Keratinocyte (primary cell): ENCODE measurements at places on chromosomes 7 and 10.

- no peak for DNase-seq
- H3K27ac ChIP-seq: no peak overlapping the region
- no peak overlapping the region for H3K4me3 ChIP-seq
- peaks cover 68% of the 10 kb centered on the region for H3K36me3 ChIP-seq
- no peaks in the 10 kb centered on the region for H3K27me3 ChIP-seq
Measured at GRCh38 chr10:77794256-77795142, 132.1 kb downstream of the DLG5 start.

DNA sequence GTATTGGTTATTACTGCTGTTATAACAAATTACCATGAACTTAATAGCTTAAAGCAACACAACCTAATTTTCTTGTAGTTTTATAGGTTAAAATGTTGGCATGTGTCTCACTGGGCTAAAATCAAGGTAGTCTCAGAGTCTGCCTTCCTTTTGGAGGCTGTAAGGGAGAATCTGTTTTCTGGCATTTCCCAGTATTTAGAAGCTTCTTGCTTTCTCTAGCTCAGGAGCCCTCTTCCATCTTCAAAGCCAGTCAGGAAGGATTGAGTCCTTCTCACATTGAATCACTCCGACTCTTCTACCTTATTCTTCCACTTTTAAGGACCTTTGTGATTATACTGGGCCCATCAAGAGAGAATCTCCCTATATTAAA, 156.2 kb downstream of the MBL2 start:
- H3K36me3 ChIP-seq: no peaks in the 10 kb centered on the region
- H3K4me1 ChIP-seq: no peaks in the 10 kb centered on the region
- peaks cover 5% of the 10 kb centered on the region for H3K27me3 ChIP-seq
- no peak for DNase-seq
- no peak overlapping the region for H3K27ac ChIP-seq
- no peak overlapping the region for H3K4me3 ChIP-seq

- no peak overlapping the region for H3K27ac ChIP-seq
- DNase-seq: no peak
- H3K4me3 ChIP-seq: no peak overlapping the region
- H3K27me3 ChIP-seq: no peaks in the 10 kb centered on the region
- H3K4me1 ChIP-seq: peaks cover 8% of the 10 kb centered on the region
Measured at GRCh38 chr7:7686811-7687508, 31.4 kb downstream of the RPA3 start.

- H3K36me3 ChIP-seq: no peaks in the 10 kb centered on the region
- H3K4me3 ChIP-seq: no peak overlapping the region
- no peaks in the 10 kb centered on the region for H3K4me1 ChIP-seq
- no peaks in the 10 kb centered on the region for H3K27me3 ChIP-seq
- DNase-seq: no peak
Measured at GRCh38 chr10:33878238-33878786, 543.8 kb upstream of the NRP1 start.

GRCh38 chr10:70426823-70427222, 14.7 kb downstream of the NODAL start:
- H3K36me3 ChIP-seq: peaks cover 29% of the 10 kb centered on the region
- no peaks in the 10 kb centered on the region for H3K27me3 ChIP-seq
- no peak overlapping the region for H3K4me3 ChIP-seq
- DNase-seq: no peak
- no peaks in the 10 kb centered on the region for H3K4me1 ChIP-seq

DNA sequence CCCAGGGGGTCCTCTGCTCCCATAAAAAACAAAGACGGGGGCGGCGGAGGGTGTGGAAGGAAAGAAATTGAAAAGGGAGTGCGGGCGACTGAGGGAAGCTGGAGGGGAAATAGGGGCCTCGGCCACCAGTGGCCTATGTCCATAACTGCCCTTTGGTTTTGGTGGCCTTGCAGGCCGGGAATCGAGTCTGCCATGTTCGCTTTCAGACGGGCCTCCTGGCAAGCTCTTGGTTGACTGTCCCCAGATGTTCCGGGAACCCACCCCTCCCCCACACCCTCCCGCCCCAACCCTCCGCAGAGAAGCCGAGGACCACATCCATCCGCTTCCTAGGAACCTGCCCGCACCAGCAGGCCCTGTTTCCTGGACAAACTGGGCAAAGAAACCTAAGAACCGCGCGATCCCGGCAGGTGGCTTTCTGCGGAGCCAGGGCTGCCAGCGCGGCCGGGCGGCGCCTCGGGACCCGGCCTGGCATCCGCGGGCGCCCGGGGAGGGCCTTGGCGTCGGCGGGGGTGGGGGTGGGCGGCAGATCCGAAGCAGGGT, 20.0 kb upstream of the GATA3 start:
- H3K4me1 ChIP-seq: peaks cover 8% of the 10 kb centered on the region
- H3K36me3 ChIP-seq: no peaks in the 10 kb centered on the region
- DNase-seq: no peak
- peaks cover 61% of the 10 kb centered on the region for H3K27me3 ChIP-seq

GRCh38 chr10:106612381-106612780, 552.1 kb downstream of the SORCS1 start:
- no peaks in the 10 kb centered on the region for H3K27me3 ChIP-seq
- DNase-seq: no peak
- H3K36me3 ChIP-seq: no peaks in the 10 kb centered on the region
- no peaks in the 10 kb centered on the region for H3K4me1 ChIP-seq
- H3K4me3 ChIP-seq: no peak overlapping the region

GRCh38 chr10:87694011-87694794, 34.5 kb downstream of the PAPSS2 start:
- peaks cover 9% of the 10 kb centered on the region for H3K27me3 ChIP-seq
- H3K27ac ChIP-seq: no peak overlapping the region
- H3K4me3 ChIP-seq: no peak overlapping the region
- no peaks in the 10 kb centered on the region for H3K36me3 ChIP-seq
- H3K4me1 ChIP-seq: peaks cover 11% of the 10 kb centered on the region
- DNase-seq: no peak

DNA sequence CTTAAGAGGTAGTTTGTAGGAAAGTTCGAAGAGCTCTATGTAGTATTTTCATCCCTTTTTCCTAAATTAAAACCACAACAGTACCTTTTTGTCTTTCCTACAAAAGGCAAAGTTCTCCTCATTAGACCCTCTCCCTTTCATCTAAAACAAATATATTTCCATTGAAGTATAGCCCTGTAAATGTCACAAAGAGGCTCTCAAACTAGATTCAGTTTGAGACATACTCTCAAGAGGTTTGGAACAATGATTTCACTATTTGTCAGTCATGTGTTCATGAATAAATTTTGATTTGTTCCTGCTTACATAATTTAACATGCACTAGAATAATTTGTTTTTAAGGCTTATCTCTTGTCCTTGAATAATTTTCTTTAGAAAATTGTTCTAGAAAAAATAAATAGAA, 12.2 kb downstream of the TAS2R16 start:
- H3K36me3 ChIP-seq: no peaks in the 10 kb centered on the region
- no peak overlapping the region for H3K4me3 ChIP-seq
- H3K27ac ChIP-seq: no peak overlapping the region
- H3K4me1 ChIP-seq: no peaks in the 10 kb centered on the region

GRCh38 chr10:86330778-86331763, 35.5 kb downstream of the GRID1 start:
- H3K4me3 ChIP-seq: no peak overlapping the region
- H3K36me3 ChIP-seq: no peaks in the 10 kb centered on the region
- H3K27me3 ChIP-seq: peaks cover 4% of the 10 kb centered on the region
- H3K4me1 ChIP-seq: no peaks in the 10 kb centered on the region
- H3K27ac ChIP-seq: no peak overlapping the region

GRCh38 chr10:51400392-51401096, 298.9 kb downstream of the CSTF2T start:
- H3K27me3 ChIP-seq: no peaks in the 10 kb centered on the region
- H3K4me1 ChIP-seq: peaks cover 5% of the 10 kb centered on the region
- no peak overlapping the region for H3K4me3 ChIP-seq
- H3K27ac ChIP-seq: no peak overlapping the region
- H3K36me3 ChIP-seq: no peaks in the 10 kb centered on the region

GRCh38 chr10:85655411-85655810, 711.2 kb downstream of the GRID1 start:
- no peaks in the 10 kb centered on the region for H3K36me3 ChIP-seq
- no peak for DNase-seq
- H3K27ac ChIP-seq: no peak overlapping the region
- peaks cover 3% of the 10 kb centered on the region for H3K4me1 ChIP-seq

- peaks cover 62% of the 10 kb centered on the region for H3K27me3 ChIP-seq
- DNase-seq: no peak
- no peak overlapping the region for H3K4me3 ChIP-seq
- no peak overlapping the region for H3K27ac ChIP-seq
Measured at GRCh38 chr7:29809533-29810155, 3.3 kb downstream of the WIPF3 start.

- no peak overlapping the region for H3K27ac ChIP-seq
- H3K36me3 ChIP-seq: no peaks in the 10 kb centered on the region
- no peak overlapping the region for H3K4me3 ChIP-seq
- no peaks in the 10 kb centered on the region for H3K4me1 ChIP-seq
- H3K27me3 ChIP-seq: no peaks in the 10 kb centered on the region
- no peak for DNase-seq
Measured at GRCh38 chr7:85011127-85011526, 175.7 kb downstream of the SEMA3D start.

- no peaks in the 10 kb centered on the region for H3K27me3 ChIP-seq
- no peak for DNase-seq
- no peaks in the 10 kb centered on the region for H3K36me3 ChIP-seq
- no peak overlapping the region for H3K4me3 ChIP-seq
Measured at GRCh38 chr7:1915956-1916600, 246.0 kb downstream of the ELFN1 start.

DNA sequence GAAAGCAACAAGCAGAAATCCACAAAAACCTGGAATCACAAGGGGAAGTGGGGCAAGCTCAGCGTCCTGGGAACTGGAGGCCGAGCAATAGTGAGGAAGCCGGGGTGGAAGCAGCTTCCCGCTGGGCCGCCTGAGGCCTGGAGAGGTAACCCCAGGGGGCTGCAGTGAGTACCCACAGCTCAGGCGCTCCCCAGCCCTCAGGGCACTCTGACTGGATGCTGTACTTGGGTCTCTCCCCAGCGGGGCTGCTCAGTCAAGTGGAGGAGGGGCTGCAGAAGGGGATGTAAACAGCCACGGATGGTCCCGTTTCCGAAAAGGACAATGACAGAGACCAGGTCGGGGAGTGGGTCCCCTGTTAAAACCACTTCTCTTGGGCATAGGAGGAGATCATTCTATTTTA, 50.3 kb downstream of the SLIT1 start:
- H3K4me3 ChIP-seq: no peak overlapping the region

DNA sequence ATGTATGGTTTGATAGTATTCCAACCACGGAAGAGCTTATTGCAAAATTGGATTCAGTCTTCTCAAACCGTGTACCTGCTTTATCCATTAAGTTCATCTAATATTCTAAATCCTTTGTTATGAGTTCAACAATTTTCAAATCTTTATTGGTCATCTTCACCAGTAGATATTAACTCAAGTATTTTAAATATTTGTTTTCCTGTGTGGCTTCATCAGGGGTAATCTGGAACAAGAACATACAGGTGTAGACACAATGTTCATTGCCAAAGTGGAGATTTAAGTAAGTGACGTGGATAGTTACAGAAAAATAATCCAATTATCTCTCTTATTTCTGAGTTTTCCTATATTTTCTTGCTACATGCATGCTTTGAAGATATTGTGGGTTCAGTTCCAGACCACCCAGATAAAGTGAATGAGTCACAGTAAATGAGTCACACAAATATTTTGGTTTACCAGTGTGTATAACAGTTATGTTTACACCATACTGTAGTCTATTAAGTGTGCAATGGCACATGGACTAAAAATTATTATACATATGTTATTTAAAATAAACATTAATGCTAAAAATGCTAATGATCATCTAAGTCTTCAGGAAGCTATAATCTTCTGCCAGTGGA, 429.0 kb upstream of the POT1 start:
- no peak overlapping the region for H3K4me3 ChIP-seq
- H3K4me1 ChIP-seq: no peaks in the 10 kb centered on the region
- H3K27ac ChIP-seq: no peak overlapping the region

DNA sequence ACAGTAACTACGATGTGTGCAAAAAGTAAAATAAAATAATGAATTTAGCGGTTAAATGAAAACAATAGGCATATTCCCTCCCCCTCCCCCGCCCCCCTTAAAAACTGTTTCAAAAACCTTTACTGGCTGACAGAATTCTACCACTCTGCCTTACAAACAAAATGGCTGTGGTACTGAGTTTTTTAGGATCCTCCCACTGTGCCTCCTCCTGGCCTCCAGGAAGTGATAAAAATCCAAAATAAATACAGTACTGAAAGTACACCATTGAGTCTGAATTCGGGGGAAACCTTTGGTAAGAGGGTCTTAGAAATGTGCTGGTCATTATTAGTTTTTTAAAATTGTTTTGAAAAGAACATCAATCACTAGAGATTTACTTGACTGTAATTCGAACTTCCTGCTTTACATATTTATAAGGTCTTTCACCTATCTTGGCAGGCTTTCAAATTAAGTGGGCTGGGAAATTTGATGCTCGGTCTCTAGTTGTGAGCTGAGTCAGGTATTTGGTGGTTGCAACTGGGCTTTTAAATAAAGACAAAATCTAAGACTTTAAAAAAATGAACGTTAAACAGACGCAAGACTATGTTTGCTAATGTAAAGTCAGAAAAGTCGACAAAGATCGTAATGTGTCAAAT, 32.5 kb upstream of the EPC1 start:
- peaks cover 2% of the 10 kb centered on the region for H3K4me1 ChIP-seq
- H3K4me3 ChIP-seq: peak overlapping the region; percentile 82
- DNase-seq: no peak
- no peaks in the 10 kb centered on the region for H3K36me3 ChIP-seq
- H3K27ac ChIP-seq: peak overlapping the region; percentile 78
- H3K27me3 ChIP-seq: no peaks in the 10 kb centered on the region

DNA sequence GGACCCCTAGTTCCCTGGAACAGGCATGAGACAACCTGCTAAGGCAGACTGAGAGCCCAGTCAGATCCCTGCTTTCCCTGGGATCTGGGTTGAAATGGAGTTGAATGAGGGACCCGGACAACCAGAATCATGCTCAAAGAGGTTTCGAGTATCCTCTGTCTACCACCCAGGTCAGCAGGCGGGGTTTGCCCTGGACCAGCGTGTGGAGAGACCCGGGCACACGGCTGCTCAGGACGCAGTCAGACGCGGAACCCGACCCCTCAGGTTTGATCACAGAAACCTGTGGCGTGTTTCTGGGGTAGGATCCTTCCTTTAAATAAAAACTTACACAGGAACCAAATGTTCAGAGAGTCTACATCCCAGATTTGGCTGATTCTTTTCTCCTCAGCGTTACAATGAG, 330.6 kb downstream of the PTPRN2 start:
- H3K4me3 ChIP-seq: no peak overlapping the region
- no peaks in the 10 kb centered on the region for H3K4me1 ChIP-seq
- H3K36me3 ChIP-seq: no peaks in the 10 kb centered on the region
- DNase-seq: no peak
- H3K27ac ChIP-seq: no peak overlapping the region
